ENCODE measurements at places on chromosomes 2 and 18.
A peak's percentile ranks its signal among the peaks of the same experiment; 100 is the strongest.

DNA sequence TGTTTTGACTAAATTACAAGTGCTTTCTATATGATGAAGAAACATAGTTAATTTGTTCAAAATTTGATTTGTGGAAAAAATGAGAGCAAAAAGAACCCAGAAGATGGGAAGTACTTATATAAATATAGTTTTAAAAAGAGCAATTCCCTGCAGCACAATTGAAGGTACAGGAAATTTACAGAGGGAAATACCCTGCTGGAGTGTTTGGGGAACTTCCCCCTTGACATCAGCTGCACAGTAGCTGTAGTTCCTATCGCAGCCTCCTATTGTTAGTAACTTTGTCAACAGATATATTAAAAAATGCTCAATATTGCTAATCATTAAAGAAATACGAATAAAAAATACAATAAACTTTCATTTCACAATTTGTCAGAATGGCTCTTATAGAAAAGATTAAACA, 1118.8 kb upstream of the ZEB2 start:
- DNase-seq: no peak

DNA sequence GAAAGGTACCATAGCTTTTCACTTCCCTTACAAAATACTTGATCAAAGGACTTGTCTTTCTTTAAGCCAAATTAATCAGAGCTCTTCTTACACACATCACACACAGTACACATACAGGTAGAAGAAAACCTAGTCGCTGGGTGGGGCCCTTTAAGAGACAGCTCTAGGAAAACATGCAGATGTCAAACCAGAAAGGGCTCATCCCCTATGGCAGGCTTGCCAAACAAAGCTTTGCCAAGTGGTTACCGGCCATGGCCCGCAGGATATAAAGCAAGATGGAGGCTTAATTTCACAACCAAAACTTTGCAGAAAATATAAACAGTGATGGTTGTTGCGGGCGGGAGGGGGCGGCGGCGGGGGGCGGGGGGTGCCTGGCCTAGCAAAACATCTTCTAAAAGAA, 2156.0 kb upstream of the PIK3C3 start:
- DNase-seq: no peak

GRCh38 chr2:3238951-3239841, 138.4 kb downstream of the EIPR1 start:
- DNase-seq: no peak

- no peak for DNase-seq
Measured at GRCh38 chr2:238079874-238080327, 19.1 kb downstream of the SCLY start.

DNA sequence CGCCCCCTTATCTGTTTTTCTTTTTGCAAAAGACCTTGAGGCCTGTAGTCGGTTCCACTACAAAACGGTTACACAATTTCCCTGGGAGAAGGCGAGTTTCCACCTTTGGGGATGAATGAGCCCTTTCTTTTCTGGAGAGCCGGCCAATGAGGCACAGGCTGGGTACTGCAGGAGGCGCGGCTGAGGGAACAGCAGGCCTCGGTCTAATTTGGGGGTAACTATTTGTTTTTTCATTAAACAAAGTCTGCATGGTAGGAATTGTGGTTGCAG, 129.2 kb downstream of the MYCN start:
- DNase-seq: no peak

DNA sequence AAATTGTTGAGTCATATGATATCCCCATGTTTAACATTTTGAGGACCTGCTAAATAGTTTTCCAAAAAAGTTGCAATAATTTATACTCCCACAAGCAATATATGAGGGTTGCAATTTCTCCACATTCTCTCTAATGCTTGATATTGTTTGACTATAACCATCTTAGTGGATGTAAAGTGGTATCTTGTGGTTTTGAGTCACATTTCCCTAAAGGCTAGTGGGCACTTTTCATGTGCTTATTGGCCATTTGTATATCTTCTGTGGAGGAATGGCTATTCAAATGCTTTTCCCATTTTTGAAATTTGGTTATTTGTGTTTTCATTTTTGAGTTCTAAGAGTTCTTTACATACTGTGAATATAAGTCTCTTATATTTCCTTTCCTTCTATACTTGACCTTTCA, 82.7 kb downstream of the SCG2 start:
- no peak for DNase-seq

DNA sequence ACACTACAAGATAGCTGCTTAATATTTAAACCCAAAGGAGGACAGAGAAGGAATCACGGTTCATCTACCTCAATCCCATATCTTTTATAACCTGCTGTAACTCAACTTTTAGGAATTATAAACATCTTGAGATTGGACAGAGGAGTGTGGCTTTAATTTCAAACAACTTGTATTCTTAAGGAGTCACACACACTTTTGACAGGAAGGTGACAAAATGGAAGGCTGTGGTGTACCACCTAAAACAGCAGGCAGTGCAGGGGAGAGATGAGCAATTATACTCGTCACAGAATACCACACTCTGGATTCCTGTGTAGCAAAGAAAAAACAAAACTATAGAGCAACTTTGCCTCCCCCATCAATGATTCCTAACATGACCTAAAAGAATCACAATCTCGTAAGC, 194.8 kb downstream of the ZEB2 start:
- no peak for DNase-seq

GRCh38 chr2:189646521-189646920, 14.7 kb upstream of the ASNSD1 start:
- DNase-seq: no peak

DNA sequence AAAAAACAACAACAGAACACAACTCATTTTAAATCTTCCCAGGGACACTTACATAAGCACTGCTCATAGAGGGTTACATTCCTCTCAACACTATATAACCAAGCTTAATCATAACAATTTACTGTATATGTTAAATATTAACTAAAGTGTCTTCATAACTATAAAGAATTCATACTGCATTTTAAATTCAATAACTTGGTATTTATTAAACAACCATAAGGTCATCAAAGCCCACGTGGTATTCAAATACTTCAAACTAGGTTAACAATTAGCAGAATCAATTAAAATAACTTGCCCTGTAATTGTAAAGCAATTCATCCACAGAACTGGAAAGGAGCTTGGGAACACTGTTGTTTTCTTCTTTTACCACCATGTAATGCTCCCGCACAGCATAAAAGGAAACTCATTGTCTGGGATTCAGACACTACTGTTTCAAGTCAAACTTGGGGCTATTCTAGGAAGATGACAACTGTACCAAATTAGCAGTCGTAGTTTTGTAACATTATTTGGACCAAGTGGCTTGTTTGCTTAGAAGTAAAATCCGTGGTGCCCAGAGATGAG, 10.4 kb downstream of the GAREM1 start:
- no peak for DNase-seq

DNA sequence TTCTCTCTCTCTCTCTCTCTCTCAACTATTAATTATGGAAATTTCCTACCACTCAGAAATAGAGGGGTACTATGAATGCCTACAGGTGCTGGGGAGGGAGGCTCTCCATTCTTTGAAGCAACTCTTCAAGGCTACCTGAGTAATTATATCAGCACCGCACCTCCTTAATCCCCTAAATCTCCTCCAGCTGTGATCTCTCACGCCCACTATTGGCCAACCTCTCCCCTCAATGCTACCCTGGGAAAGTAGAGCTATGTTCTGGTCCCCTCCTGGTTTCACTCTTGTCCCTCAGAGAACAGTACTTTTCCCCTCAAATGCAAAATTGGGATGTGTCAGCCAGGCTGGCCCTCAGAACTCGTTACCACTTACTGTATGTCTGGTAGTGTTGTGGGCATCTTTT, 1.6 kb downstream of the MOCOS start:
- DNase-seq: no peak

GRCh38 chr18:62045316-62045715, 141.5 kb downstream of the PIGN start:
- no peak for DNase-seq

DNA sequence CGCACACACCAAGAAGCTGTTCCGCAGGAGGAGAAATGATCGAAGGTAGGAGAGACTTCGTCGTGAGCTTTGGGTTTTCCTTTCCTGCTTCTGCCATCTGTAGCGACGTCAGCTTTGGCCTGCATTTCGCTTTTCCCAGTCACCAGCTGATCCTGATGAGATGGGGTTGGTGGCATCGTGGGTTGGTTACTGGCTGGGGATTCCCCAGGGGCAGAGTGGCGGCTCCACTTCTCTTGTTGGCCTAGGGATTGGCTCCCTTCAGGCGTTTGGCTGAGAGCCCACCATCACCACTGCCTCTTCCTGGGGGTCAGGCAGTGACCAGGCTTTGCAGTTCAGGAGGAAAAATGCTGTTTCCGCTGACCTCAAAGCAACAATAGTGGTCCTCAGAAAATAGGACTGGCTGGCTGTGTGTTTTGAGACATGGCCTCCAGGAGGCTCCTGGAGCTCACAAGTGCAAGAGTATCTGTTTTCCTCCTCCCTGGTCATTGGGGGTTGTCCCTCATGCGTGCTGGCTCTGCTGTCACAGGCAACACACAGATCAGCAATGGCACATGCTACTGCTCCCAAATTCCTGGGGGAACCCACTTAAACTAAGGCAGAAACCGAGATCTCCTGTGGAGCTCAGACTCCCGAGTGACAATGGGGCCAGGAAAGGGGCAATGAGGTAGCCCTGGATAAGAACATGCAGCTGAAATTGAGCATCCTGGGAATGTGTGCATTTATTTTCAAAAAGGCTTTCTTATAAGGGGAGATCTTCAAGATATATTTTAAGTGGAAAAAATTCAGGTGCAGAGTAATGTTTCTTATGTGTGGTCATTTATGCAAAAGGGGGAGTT, 173.0 kb downstream of the CTIF start:
- DNase-seq: no peak

GRCh38 chr2:71692621-71693277, 239.4 kb downstream of the DYSF start:
- DNase-seq: no peak

- no peak for DNase-seq
Measured at GRCh38 chr2:119744335-119744939, 15.3 kb upstream of the PTPN4 start.

- DNase-seq: no peak
Measured at GRCh38 chr2:26730549-26731344, 33.3 kb upstream of the SLC35F6 start.

DNA sequence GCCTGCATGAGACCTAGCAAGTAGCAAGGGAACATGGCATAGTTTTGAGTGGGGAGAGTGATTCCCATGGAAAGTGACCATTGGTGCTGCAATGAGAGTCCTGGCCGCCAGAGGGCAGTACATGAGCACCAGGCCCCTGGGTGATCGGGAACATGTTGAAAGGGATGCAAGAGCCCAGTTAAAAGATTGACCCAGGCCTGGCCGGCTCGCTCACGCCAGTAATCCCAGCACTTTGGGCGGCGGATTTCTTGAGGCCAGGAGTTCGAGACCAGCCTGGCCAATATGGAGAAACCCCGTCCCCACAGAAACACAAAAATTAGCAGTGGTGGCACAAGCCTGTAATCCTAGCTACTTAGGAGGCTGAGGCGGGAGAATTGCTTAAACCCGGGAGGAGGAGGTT, 22.2 kb downstream of the FAP start:
- DNase-seq: peak; percentile 55

DNA sequence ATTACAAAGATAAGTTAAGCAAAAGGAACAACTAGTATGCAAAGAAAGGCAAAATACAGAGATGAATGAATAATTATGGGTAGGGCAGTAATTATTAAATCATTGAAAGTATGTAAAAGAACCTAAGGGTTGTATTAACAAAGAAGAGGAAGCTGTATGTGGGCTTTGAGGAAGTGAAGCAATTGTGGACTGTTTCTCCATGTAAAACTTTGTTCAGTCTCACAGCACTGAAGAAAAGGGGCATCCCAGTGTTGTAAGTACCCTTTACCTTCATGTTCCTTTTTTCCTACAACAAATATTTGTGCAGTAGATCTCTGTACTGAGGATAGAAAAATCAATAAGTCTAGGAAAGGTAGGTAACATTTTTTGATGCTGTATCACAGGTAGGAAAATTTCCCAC, 388.7 kb upstream of the NRP2 start:
- no peak for DNase-seq
